Activated T-cell treated with anti-CD3 and anti-CD28 coated beads, Interleukin-2, amount 50 U/mL, for 24 hours (primary cell): ENCODE measurements at places on chromosomes 12 and 14.

DNA sequence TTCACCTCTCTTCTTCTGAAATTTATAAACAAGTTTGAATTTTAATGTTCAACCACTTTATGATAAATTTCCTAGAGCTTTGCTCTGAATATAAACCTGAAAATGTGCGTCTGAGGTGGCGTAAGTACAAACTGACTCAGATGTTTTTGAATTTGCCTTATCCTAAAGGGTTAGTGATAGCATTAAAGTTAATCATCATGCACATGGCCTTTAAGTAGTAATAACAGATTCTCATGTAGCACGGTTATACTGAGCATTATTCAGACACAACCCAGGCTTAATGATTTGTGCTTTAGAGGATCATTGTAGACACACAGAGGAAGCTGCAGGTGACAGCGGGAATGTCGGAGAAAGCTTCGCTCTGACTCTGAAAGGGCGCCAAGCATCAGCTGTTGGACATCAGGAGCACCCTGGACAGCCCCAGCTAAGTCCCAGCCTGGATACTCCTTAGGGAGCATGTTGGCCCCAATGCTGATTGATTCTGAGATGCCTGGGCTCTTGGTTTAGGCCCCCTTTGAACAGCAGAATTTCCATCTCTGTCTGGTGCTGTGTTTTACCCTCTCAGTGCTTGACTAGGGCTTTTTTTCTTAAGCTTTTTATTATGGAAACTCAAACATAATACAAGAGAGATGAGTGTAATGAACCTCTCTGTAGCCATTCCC lies 91.1 kb downstream of the PLXNC1 start:
- no peak for DNase-seq

DNA sequence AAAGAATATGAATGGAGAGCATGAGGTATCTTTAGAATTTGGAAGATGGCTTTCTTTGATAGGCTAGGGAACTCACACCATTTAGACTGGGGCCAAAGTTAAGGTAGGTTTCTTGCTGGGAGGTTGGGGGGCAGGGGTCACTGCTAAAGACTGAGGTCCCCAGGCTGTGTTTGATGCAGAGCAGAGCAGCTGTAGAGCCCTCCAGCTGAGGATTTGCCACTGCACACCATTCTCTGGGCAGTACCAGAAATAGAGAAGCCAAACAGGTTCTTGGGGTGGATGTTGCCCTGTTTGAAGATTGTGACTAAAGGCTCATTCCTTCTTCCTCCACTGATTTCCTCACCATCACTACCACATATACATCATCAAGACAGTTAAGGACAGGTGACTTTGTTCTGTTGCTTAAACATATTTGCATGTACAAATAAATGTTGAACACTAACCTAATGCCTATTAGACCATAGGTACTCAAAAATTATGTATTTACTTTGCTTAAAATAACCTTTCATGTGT lies 7.9 kb downstream of the NTF3 start:
- no peak for DNase-seq

GRCh38 chr14:30193845-30194501 lies 266.3 kb upstream of the PRKD1 start:
- no peak for DNase-seq

DNA sequence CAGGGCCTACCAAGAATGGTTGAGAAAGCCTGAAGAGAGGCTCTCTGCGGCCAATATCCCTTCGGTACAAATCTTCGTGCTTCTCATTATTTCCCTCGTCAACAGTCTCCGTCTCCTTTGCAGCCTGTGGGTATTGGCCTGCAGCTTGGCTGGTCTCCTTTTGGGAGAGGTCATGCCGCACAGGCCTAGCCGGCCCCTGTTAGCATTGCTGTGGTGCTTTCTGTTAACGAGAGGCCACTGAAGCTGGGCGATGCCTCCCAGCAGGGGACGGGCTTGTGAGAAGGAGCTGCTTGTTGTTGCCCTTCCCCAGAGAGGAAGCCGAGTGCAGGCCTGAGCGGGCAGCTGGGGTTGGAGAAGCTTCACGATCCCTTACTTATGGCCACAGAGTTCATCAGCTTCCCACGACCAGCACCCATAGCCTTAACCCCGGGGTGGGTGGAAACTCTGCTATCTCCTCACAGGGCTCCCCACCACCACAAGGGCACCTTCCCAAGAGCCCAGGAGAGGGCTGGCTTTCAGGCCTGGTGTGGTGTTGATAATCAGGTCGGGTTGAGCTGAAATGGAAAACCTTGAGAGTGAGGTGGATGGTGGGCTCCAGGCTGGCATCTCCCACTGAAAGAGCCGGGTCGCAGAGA lies 228.6 kb downstream of the ZFP36L1 start:
- DNase-seq: no peak

GRCh38 chr14:99261912-99262787 lies 9.8 kb downstream of the BCL11B start:
- DNase-seq: peak; percentile 76

DNA sequence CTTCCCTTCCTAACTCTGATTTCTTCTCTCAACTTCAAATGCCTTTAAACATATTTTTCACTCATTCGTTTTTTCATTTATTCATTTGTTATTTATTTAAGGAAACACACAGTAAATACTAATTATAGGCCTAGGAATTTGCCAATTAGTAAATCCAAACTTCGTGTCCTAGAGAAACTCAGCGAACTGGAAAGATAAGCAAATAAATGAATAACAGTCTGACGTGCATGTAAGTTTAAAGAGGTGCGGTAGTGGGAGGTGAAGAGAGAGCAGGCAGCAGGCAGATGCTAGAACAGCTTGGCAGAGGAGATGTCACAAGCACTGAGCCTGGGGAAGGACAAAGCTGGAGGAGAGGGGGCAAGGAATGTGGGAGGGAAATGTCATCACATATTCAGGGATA lies 228.2 kb downstream of the DPY19L2 start:
- no peak for DNase-seq

DNA sequence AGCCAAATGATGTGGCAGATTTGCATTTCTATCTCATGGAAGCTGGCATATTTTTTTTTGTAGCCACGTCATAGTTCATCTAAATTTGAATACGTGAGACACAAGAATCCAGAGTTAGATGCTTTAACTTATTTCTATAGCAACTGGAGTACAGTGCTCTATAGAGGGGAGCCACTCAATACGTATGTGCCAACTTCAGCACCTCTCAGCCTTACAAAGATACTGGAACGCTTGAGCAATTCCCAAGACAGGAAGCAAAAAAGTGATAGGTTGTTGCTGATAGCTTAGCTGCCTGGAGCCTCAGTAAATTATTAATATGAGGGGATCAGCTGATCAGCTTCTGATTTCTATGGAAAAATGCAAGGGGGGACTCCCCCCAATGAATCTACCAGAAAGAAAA lies 24.1 kb upstream of the PELI2 start:
- no peak for DNase-seq

- DNase-seq: no peak
Observed at GRCh38 chr12:123379391-123379790, 4.5 kb upstream of the KMT5A start.
